Activated T-helper 2 cell treated with anti-CD3 and anti-CD28 coated beads, Interferon-gamma antibody, Interleukin-2, Interleukin-4, amounts not matched to agents 10 μg/mL and 5 μg/mL and 100 μg/mL, durations not matched to agents 14 hours and 24 hours and 36 hours (primary cell): ENCODE measurements at places on chromosomes 11 and 22.

DNA sequence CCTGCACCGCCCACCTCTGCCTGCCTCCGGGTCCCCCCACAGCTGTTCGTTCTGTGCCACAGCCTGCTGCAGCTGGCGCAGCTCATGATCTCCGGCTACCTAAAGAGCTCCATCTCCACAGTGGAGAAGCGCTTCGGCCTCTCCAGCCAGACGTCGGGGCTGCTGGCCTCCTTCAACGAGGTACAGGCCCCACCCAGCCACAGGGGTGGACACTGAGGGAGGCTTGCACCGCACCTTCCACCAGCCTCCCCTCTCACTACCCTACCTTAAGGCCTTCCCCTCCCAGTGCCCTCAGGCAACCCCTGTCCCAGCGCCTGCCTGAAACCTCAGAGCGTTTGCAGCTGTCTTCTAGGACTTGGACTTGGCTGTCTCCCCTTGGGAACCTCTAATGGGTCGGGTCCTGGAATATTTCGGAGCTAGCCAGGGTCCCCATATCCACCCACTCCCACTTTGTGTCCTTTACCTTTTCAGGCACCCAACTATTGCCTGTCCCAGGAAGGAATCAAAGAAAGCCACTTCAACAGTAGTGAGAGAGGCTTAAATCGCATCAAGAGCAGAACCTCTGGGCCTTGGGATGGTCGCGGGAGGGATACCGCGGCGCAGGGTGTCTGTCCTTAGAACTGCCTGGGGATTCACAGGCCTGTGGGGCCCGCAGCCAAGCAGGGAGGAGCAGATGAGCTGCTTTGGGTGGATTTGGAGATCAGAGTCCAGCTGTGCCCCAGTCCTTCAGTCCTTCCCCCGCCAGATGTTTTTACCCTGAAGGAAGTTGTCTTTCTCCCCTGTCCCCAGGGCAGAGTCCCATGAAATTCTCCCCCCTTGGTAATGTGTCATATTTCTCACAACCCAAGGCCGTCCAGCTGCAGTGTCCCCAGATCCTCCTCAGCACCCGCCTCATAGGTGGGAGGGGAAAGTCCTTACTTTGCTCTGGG, 13.3 kb downstream of the SLCO2B1 start:
- no peak overlapping the region for H3K4me3 ChIP-seq
- no peak for DNase-seq
- H3K27me3 ChIP-seq: peaks cover 3% of the 10 kb centered on the region
- H3K4me1 ChIP-seq: no peaks in the 10 kb centered on the region

DNA sequence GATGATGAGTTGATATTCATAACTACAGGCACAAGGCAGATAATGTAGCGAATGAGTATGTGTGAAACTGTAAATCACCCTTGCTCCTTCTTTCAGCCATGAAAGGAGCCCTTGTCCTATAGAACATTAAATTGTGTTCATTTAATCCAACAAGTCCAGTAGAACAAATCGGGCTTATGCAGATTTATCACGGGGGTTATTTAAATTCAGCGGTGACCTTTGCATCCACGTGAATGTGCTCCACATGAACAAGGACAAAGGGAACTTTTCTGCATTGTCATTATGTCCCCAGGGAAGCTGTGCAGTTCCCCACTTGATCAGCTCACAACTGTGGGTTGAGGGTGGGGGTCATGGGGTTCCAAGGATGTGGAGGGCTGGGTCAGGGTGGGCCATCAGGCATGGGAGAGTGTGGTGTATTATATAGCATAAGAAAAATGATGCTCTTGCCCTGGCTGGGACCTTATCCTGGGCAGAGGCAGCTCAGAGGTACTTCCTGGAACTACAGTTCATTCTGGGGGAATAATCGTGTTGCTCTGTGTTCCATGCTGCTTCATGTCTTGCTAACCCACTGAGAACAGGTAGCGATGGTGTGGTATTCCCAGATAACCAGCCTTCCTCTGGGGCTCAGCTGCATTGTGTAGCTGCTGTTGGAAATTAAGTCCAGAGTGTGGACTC, 306.6 kb downstream of the FAT3 start:
- no peak for DNase-seq
- no peaks in the 10 kb centered on the region for H3K4me1 ChIP-seq
- no peak overlapping the region for H3K27ac ChIP-seq
- H3K4me3 ChIP-seq: no peak overlapping the region

DNA sequence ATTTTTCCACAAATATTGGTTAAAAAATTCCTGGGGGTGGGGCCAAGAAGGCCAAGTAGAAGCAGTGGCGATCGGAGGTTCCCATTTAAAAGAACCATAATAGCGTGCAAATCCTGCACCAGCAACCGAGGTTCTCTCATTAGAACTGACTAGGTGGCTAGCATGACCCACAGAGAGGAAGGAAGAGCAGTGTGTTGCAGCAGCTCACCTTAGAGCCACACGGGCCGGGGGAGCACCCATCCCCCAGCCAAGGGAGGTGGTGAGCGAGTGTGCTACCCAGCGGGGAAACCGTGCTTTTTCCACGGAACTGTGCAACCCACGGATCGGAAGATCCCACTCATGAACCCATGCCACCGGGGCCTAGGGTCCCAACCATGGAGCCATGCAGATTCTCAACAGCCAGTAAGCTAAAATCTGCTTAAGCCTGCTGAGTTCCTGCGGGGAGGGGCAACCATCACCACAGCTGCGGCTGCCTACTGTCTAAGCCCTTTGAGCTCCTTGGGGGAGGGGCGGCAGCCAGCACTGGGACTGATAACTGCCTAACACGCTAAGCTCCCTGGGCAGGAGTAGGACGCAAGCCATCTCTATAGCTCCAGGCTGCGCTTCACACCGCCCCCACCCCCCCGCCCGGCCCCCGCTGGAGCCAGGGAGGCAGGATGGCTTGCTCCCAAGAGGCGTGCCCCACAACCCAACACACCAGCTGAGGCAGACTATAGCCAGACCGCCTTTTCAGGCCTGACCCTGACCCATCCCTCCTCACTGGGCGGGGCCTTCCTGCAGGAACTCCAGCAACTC, 21.0 kb upstream of the HTATIP2 start:
- no peak overlapping the region for H3K27ac ChIP-seq
- no peak overlapping the region for H3K4me3 ChIP-seq
- peaks cover 3% of the 10 kb centered on the region for H3K4me1 ChIP-seq
- peaks cover 71% of the 10 kb centered on the region for H3K27me3 ChIP-seq
- H3K36me3 ChIP-seq: no peaks in the 10 kb centered on the region

GRCh38 chr11:126583101-126583500, 227.6 kb downstream of the ST3GAL4 start:
- no peaks in the 10 kb centered on the region for H3K27me3 ChIP-seq
- H3K27ac ChIP-seq: no peak overlapping the region
- no peak overlapping the region for H3K4me3 ChIP-seq

DNA sequence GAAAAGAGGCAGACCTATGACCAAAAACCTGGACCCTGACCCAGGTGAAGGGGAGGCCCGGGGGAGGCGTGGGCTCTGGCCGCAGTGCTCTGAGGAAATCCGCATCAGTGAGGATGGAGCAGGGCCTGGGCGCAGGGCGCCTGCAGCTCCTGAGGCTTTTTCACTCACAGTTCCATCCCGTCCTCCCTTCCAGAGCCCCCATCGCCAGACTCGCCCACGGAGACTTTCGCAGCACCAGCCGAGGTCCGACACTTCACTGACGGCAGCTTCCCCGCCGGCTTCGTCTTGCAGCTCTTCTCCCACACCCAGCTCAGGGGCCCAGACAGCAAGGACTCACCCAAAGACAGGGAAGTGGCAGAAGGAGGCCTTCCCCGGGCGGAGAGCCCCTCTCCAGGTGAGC, 5.4 kb downstream of the SPINDOC start:
- peaks cover 71% of the 10 kb centered on the region for H3K36me3 ChIP-seq
- no peak overlapping the region for H3K4me3 ChIP-seq
- no peak for DNase-seq
- H3K27ac ChIP-seq: no peak overlapping the region

DNA sequence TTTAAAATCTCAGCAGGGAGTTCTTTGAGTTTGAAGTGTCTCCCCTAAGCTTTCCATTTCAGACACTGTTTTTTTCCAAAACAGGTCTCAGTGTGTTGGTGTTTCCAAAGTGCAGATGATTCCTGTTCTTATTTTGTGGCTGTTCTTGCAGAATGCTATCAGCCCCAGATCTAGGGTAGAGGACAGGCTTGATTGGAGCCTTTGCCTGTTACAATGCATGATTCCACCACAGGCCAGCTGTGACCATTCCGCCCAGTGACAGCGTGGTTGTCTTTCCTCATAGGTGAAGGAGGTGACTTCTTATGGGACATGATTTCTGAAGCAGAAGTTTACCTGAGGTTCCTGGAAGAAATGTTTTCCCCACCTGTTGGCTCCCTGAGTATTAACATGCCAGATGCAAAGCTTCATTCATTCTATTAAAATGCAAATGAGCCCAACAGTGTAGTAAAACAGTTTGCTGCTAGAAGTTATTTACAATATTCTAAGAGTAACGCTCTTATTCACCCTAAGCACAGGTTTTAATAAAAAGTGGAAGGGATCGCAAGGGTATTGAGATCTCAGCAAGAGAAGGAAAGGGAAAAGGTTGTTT, 36.9 kb upstream of the BIRC3 start:
- no peak for DNase-seq
- H3K4me1 ChIP-seq: peaks cover 10% of the 10 kb centered on the region
- no peak overlapping the region for H3K4me3 ChIP-seq
- no peaks in the 10 kb centered on the region for H3K27me3 ChIP-seq
- no peaks in the 10 kb centered on the region for H3K36me3 ChIP-seq

DNA sequence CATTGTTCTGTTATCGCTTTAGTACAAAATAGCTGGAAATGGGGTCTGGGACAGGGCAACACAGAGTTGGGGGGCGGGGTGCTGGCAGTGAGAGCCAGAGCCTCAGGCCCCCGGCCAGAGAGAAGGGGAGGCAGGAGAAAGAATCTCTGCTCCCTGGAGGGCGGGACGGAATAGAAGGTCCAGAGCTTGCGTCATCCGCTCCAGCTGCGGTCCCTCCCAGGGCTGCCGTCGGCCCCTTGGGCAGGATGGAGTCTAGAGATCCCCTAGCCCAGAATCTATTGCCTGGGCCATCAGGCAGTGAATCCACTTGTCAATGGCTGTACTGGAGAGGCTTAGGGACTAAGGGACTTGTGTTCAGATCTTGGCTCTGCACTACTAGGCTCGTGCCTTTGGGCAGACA, 5.0 kb downstream of the TP53I11 start:
- no peak overlapping the region for H3K27ac ChIP-seq
- peaks cover 10% of the 10 kb centered on the region for H3K4me1 ChIP-seq
- DNase-seq: no peak

GRCh38 chr11:130122141-130122575, 37.4 kb upstream of the ST14 start:
- H3K27me3 ChIP-seq: peaks cover 12% of the 10 kb centered on the region
- no peak for DNase-seq
- no peak overlapping the region for H3K27ac ChIP-seq
- H3K36me3 ChIP-seq: peaks cover 33% of the 10 kb centered on the region

DNA sequence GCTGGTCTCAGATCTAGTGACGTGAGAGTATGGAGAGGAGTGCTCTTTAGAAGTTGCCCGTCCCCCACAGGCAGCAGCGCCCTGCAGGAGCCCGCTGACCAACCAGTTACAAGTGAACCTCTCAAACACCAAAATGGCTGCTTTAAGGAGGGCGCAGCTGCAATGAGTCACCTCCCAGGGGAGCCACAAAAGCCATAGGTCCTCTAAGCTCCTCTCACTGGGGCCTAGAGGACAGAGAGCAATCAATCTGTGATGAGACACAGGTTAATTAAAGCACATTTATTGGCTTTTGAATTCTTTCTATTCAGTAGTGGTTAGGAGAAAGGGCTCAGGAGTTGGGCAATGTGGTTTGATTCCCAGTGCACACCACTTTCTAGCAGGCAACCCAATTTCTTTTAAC, 15.5 kb upstream of the RAPSN start:
- H3K27me3 ChIP-seq: no peaks in the 10 kb centered on the region
- H3K27ac ChIP-seq: no peak overlapping the region
- peaks cover 28% of the 10 kb centered on the region for H3K36me3 ChIP-seq
